ENCODE measurements at places on chromosomes 13 and 19.

DNA sequence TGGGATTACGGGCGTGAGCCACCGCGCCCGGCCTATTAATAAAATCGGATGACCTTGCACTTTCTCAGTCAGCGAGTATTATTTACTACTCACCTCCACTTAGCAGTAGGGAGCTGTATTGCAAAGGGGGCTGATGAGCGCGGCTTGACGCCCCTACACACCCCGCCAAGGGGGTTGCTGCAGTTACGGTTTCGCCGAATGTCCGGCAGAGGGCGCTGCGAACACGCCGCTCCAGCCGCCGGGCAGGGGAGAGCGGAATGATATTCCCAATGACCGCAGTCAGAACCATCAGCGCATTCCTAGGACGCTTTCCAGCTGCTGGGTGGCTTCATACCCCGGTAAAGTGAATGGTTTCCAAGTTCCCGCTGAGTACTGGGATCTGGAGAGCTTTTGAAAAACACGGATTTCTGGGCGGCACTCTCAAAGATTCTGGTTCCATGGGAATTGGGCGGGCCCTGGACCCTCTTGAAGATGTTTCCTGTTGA, 30.0 kb upstream of the TPT1 start:
- no peak for DNase-seq

DNA sequence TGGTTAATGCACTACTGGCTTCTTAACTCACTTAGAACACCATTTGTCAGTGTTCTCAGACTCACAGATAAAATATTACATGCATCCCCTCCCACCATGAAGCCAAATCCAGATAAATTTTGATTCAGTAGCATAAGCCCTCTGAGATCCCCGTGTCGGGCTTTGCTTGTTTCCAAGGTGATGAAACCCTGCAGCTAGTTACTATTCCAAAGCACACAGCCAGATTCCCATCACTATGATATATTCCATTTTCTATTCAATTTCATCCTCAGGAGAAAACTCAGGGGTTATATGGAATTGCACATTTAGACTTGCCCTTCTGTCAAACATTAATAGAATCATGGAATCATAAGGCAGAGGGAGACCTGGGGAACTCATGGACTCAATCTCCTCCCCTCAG, 9.4 kb upstream of the FAM124A start:
- no peak for DNase-seq

DNA sequence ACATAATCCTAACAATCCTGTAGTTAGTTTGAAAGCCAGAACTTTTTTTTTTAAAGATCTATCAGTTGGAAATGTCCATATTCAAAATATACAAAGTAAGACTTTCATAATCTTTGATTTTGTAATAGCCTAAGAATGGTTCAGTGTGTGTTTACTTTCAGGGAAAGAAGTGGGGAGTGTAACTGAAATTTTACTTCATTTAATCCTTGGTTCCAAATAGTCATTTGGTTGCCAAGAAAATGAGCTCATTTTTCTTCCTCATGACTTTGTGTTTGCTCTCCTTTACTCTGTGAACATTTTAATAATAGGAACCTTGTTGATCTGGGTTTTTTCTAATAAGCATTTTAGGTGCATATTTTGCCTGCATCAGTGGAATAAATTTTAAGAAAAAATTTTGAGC, 278.8 kb downstream of the SLITRK6 start:
- no peak for DNase-seq

DNA sequence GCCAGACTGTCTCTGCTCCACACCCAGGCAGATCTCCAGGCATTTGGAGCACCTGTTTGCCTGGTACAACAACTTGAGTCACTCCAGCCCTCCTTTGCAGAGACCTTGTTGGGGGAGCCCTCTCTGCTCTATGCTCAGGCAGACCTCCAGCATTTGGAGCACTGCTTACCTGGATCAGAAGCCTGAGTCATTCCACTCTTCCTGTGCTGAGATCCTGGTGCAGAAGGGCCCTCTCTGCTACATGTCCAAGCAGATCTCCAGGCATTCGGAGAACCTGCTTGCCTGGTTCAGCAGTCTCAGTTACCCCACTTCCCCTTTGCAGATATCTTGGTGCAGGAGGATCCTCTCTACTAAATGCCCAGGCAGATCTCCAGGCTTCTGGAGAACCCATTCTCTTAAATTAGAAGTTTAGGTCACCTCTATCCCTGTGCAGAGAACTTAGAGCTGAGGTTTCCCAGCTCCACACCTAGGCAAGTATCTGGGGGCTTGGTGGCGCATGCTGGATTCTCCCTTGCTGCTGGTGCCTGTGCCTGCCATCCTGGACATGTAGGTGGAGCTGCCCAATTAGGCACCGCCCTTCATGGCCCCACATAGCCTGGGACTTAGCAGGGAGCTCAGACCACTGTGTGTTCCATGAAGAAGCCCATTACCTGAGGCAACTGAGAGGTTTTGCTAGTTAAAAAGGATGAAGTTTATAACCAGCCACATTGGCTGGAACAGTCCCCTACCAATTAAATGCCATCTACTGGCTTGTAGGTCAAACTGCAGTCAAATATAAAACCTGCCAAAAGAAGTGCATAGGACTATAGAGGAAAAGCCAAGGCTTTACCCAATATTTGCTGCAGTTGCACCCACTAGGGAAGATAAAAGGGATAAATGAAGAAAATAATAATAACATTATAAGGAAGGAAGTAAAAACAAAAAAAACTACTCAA, 97.6 kb upstream of the SLITRK6 start:
- DNase-seq = no peak

DNA sequence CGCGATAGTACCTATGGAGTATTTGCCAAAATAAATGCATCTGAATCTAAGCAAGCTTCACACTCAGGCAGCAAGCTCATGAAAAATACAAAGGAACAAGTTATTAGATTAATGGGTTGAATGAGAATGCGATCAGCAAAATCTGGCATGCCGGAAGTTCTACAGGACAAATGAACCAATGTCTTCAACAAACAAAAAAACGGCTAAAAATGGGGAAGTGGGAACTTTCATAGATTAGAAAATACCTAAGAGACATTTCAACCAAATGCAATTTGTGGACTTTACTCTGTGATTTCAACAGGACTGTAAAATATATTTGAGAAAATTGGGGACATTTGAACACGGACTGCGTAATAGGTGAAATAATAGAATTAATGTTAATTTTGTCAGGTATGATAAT, 22.4 kb upstream of the RNASEH2B start:
- no peak for DNase-seq

- peak; percentile 19 for DNase-seq
Observed at GRCh38 chr13:25214491-25215252, 42.6 kb upstream of the AMER2 start.

- DNase-seq = peak; percentile 75
Observed at GRCh38 chr19:15210323-15210781, 9.6 kb upstream of the NOTCH3 start.

GRCh38 chr13:26688286-26688685, 72.3 kb downstream of the GPR12 start:
- DNase-seq = no peak

GRCh38 chr19:32859591-32859990, 10.0 kb downstream of the SLC7A9 start:
- DNase-seq = no peak

DNA sequence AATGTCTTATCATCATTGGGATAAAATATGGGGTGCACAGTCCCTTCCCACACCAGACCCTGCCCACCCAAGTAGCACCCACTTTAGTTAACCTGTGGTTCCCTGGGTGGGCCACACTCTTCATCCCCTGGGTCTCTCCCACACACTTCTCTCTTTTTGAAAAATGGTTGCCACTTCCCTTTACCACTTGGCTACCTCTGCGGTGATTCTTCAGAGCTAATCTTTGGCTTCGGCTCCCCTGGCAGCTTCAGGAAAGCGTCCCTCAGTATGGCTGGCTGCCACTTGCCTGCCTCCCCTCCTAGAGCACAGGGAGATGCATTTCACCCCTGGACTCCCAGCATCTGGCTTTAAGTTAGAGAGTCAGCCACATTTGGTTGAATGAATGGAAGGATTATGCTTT, 18.2 kb downstream of the CCNA1 start:
- DNase-seq = no peak

GRCh38 chr13:102530751-102531150, 66.0 kb upstream of the TPP2 start:
- DNase-seq = no peak

DNA sequence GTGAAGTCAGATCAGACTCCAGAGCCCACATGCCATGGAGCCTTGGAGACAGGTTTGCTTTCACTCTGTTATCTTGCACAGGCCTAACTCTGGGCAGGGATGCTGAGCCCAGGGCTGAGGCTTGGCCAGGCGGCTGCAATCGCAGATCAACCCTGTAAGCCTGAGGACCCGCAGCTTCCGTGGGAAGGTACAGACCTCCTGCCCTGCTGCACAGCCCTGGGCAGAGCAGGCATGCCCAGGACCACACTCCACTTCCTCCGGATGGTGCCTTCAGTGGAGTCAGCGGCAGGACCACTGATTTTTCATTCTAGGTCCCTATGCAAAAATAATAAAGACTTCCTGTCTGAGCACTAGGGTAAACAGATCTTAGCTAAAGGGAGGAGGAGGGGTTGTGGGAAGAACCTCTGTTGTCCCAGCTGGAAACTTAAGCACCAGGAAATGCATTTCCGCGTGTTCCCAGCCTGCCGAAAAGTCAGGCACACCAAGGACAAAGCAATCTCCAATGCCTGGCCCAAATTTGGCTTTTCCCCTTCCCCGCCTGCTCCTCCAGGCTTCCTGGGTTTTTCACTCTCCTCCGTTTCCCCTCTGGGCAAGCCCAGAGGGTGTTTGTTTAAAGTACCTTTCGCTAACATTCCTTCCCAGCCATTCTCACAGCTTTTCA, 87.3 kb downstream of the KCTD15 start:
- no peak for DNase-seq

- no peak for DNase-seq
Observed at GRCh38 chr13:35724446-35724845, 248.0 kb upstream of the MAB21L1 start.

- no peak for DNase-seq
Observed at GRCh38 chr13:27186295-27186694, 14.7 kb upstream of the USP12 start.

DNA sequence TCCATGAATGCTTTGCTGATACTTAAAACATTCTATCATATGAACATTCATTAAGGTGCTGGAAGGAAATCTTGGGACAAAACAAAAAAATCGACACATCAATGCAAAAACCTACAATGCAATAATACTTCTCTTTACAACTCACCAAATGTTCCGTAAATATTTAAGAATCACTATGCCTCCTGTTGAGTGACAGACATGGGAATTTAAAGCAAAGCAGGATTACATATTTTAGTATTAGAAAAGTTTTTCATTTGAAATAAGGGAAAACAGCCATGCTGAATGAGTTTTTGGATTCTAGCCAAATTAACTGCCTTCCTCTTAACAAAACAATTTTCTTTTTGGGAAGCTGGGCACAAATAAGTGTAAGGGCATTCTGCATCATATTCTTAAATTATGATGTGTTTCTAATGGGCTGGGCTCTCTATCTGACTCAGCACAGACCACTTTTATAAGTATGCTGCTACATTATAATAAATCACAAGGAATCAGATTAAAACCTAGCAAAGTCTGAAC, 93.7 kb downstream of the RBM26 start:
- DNase-seq = no peak

GRCh38 chr13:27353166-27353583, 71.2 kb upstream of the GTF3A start:
- DNase-seq = no peak

Data from ascending aorta (tissue), 2 donors.